Stimulated activated CD4-positive, alpha-beta T cell treated with anti-CD3 and anti-CD28 coated beads, Interleukin-2, amount 100 ng/mL, for 24 hours (primary cell): ENCODE measurements at places on chromosomes 6 and 20.

DNA sequence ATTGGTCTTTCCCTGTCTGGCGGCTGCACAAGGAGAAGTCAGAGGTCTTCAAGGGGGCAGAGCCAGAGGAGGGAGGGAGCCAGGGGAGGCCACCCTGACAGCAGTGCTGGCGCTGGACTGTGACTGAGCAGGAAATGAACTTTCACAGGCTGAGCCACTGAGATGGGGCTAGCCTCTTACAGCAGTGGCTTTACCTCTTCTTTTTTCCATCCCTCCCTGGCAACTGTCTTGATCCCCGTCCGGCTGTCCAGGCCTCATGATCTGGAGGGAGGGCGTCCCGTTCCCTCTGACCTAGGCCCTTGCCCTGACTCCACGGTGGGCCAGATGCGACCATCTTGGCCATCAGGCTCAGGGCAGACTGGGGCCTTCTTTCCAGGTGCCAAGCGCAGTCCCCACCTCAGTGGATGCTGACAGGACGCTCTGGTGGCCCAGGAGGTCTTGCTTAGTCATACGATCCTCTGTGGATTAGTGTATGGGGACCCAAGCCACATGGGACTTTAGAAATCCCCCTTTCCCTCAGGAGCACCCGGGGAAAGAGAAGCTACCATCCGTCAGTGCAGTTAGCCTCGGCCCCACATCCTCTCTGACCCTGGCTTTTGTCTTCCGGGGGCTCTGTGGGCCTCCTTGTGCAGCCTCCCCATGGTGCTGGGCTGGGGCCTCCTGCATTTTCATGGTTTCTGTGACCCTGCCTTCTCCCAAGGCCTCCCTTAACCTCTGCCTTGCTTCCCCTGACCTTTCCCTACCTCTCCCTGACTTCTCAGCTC lies 57.4 kb upstream of the CCDC167 start:
- no peak for DNase-seq

DNA sequence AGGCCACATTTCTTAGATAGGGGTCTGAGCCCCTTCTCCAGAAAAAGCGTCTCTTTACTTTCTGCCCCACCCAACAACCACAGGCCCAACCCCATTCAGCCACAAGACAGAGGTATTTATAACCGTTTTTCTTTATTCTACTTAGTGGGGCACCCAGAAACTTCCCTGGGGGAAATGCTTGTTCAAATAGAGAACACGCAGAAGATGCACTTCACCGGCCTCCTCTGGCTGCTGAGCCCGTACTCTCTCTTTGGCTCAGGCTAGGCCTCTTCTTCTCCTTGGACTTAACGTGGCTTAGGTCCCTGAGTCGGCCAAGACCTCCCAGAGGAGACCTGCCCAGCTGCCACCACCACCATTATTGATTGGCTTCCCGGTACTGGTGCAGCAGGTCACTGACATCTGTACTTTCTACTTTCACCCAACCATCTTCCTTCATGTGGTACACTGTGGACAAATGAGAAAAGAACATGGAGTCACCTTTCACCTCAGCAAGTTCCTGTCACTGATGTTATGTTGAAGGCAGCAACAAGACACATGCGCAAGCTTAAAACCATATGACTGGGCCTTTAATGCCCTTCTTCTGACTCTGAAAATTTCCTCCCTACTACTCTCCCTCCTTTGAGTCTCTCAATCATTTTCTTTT lies 2.2 kb upstream of the TAP2 start:
- DNase-seq = peak; percentile 48

DNA sequence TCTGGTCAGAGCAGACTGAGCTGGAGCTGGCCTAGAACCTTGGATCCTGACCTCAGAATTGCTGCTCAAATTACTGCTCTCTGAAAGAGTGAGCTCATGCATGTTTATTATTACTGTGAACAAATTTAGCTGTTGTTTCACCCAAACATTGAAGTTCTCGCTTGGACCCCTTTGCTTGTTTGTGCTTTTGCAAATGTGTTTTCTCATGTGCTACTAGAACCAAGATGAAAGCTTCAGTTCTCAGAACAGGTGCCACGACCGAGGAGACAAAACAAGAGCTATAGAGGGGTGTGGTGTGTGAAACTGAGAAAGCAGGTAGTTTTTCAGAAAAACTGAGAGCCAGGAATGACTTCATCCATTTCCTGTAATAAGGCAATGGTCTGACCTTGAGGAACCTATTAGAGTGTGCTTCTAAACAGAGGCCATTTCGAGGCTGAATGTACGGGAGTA lies 50.0 kb upstream of the ESR1 start:
- DNase-seq = no peak

DNA sequence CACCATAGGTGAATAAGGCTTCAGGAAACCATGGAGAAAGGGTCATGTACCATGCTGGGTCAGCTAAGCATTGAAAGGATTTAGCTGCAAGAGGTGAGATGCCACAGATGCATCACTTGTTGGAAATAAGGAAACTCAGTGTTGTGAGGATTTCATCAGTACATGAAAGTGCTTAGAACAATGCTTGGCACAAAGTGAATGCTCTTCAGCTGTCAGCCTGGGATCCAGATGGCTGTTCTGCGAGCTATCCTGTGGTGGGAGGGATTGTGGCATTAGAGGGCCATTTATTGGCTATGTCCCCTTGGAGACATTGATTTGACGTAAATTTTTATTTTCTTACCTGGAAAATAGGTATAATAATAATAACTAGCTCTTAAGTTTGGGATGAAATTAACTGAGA lies 53.0 kb downstream of the ELOVL2 start:
- DNase-seq = no peak

DNA sequence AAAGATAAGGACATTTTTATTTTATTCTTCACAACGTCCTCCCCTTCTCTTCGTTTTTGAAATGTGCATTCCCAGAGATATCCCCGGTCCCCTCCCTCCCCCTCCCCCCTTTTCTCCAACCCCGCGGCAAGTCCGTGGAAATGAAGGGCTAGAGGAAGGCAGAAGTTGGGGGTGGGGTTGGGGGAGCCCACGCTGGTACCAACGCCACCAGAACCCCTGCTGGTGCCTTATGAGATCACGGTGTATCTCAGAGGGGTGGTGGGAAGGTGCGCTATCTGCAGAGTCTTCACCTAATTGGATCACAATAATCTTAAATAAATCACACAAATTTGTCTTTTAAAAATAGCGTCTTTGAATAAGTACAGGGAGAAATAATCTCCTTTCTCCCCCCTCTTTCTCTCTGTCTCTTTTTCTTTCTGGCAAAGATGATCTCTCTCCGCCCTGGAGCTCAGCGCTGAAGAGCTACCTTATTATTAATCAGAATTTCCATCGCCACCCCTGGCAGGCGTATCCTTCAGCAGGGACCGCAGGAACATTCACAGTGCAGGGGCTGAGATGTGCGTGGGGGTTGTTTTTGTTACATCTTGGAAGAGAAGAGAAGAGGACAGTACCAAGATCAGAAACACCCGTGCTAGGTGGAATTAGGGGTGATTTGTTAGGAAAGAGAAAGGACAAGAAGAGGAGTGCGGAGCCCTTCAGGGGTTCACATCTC lies 915 bp downstream of the CLVS2 start:
- no peak for DNase-seq

- DNase-seq = no peak
Observed at GRCh38 chr20:23126281-23127061, 40.3 kb upstream of the CD93 start.

- DNase-seq = no peak
Observed at GRCh38 chr6:87913974-87914373, 133.7 kb upstream of the SPACA1 start.

- DNase-seq = no peak
Observed at GRCh38 chr20:62030834-62031434, 34.7 kb downstream of the TAF4 start.
